ENCODE measurements at places on chromosomes 5 and 9.

- no peak for DNase-seq
These were observed 116.7 kb upstream of the LPCAT1 start for GRCh38 chr5:1640421-1640881.

DNA sequence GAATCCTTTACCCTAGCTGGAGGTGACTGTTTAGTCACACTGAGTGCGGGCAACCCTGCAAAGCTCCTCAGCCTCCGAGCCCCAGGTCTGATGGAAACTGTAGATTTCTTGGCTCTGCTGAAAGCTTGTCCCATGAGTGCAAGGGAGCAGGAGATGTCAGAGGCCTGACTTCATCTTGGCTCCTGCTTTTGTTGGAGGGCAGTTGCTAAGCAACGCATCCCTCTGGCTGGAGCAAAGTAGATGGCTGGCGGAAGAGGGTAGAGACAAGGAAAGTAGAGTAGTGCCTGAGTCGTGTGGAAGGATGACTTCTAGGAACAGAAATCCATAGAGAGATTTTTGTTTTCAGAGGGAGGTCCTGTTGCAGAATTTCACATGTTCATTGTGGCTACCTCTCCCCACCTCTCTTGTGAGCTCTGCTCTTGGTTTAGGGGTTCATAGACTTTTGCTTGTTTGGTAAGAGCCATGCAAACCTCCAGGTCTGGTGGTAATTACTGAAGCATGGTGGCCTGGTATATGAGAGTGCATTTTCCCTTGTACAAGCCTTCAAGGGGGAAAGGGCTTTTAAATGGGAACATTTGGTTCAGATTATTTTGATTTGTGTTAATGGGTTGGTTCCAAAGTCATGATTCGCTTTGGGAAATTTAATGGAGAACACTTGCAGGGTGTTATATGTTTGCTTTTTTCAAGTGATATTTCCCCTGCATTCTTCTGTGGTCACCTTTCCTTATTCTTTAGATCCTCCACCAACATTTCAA, 71.5 kb downstream of the ARHGAP26 start:
- DNase-seq = no peak

- no peak for DNase-seq
These were observed 476.8 kb upstream of the SMARCA2 start for GRCh38 chr9:1538301-1538700.

- peak; percentile 87 for DNase-seq
These were observed 62.5 kb downstream of the CYFIP2 start for GRCh38 chr5:157328277-157328912.

DNA sequence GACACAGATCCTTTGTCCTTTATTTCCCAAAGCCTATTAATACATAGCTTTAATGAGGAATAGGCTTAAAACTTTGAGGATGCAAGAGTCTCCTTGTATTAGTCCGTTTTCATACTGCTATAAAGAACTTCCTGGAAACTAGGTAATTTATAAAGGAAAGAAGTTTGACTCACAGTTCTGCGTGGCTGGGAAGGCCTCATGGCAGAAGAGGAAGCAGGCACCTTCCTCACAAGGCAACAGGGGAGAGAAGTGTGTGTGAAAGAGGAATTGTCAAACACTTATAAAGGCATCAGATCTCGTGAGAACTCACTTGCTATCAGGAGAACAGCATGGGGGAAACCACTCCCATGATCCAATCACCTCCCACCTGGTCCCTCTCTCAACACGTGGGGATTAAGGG, 5.4 kb upstream of the CLK4 start:
- DNase-seq = no peak

- no peak for DNase-seq
These were observed 780.5 kb upstream of the CDH9 start for GRCh38 chr5:27818888-27819287.

- peak; percentile 58 for DNase-seq
These were observed 121.2 kb downstream of the RAPGEF6 start for GRCh38 chr5:131513780-131514179.

DNA sequence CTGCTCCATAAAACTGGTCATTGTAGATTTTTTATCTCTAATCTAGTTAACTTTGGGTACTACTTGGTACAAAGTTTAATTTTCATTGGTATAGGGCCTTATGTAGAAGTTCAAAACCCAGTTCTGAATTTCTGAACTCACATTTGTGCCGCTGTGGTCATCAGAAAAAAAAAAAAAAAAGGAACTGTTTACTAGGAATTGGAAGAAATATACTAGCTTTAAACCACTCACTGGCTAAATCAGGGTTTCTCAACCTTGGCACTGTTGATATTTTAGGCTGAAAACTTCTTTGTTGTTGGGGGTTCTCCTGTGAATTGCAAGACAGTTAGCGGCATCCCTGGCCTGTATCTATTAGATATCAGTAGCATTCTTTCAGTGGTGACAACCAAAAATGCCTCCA, 4.1 kb upstream of the ZFYVE16 start:
- DNase-seq = no peak

DNA sequence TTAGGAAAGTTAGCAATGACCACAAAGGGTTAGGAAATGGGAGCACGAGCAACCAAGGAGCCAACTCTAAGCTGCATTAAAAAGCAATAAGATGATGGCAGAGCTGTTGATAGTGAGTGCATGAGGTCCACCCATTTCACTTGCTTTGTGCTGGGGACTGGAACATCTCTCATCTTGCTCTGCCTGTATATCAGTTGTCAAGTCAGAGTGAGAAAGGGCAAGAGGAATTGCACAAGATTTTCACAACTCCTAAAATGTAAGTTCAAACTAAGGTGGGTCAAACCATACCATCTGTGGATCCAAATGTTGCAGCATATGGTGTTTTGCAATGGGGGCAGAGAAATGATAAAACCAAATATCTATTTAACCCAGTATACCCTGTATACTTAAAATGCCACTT, 2.8 kb upstream of the ESM1 start:
- no peak for DNase-seq

DNA sequence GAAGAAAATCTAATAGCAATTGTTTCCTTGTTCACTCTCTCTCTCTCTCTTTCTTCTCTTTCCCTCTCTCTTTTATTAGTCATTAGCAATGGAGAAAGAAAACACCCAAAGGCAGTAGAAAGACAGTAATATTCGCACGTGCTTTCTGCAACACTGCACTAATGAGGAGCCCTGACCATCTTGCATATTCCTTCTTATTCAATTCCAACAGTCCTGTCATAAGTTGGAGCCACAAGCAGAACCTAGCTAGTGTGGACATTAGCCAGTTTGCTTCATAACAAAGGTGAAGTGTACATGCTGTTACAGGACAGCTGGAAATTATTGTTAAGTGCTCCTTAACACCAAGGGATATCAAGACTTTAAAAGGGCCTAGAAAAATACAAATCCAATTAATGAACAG, 63.4 kb downstream of the TRIM32 start:
- DNase-seq = no peak

- no peak for DNase-seq
These were observed 142.9 kb downstream of the TLE1 start for GRCh38 chr9:81546489-81546888.

- DNase-seq = peak; percentile 74
These were observed 4.3 kb upstream of the IFNB1 start for GRCh38 chr9:21081999-21082398.

GRCh38 chr9:116300360-116300870, 146.8 kb downstream of the PAPPA start:
- no peak for DNase-seq

DNA sequence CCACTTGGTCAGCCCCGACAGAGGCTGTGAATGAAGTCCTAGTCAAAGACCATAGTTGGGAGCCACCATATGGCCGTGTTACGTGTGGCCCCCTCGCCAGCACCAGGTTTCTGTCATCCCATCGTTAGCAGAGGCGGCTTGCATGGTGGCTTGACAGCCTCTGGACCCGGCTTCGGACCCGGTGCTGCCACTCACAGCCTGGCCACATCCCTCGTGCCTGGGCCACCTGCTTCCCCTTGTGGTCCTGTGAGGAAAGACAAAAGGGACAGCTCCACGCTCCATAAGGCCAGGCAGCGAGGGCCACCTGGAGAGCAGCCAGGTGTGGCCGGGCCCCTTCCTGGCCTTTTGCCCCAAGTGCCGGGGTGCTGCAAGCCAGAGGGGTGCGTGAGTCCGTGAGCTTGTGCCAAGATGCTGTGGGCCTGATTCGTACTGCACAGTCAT, 6.2 kb downstream of the NKD2 start:
- no peak for DNase-seq

DNA sequence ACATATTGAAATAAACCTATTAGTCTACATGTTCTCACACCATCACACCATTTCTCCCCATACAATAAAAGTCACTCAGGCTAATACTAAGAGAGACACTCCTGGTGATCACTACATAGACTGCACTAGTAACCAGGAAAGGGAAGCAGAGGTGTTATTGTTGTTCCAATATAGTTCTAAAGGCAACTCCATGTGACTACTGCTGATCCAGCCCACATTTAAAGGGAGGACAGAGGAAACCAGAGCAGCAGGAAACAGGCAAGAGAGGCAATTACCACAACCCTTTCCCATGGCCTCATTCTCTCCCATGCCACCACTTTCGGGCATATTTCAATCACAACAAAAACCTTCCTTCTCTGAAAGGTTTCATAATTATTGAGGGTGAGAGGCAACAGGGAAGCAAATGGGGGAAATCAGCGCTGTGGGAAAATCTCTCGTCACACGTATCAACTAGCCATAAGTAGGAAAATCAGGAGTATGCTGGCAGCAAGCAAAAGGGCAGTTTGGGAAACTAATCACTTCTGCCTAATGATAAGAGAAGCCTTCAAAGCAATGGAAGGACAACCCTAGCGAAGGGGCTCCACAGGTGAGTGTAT, 1.8 kb downstream of the UBAP2 start:
- DNase-seq = peak; percentile 67

GRCh38 chr5:122311961-122312590, at the start of gene SNCAIP:
SNCAIP (plus strand) TSS chr5:122312237; CDS start chr5:122391135, 78,898 bp downstream.
- no peak for DNase-seq

- no peak for DNase-seq
These were observed 249.7 kb upstream of the TMEM161B start for GRCh38 chr5:88518131-88519016.

GRCh38 chr5:86709157-86709881, 91.6 kb downstream of the COX7C start:
- DNase-seq = no peak

DNA sequence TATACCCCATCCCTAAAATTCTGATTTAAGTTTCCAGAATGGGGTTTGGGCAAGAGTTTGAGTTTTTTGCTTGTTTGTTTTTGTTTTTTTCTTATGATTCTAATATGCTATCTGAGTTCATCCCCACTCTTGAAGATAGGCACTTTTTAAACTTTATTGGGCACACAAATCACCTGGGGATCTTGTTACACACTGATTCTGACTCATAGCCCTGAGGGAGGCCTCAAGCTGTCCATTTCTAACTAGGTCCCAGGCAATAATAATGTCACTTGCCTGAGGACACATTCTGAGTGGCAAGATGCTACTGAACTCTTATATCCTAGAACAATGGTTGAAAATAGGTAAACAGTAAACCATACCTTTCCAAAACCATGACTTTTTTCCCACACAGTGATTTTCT, 22.8 kb upstream of the ABLIM3 start:
- no peak for DNase-seq

- no peak for DNase-seq
These were observed 96.1 kb upstream of the SGCD start for GRCh38 chr5:156230887-156231286.

DNA sequence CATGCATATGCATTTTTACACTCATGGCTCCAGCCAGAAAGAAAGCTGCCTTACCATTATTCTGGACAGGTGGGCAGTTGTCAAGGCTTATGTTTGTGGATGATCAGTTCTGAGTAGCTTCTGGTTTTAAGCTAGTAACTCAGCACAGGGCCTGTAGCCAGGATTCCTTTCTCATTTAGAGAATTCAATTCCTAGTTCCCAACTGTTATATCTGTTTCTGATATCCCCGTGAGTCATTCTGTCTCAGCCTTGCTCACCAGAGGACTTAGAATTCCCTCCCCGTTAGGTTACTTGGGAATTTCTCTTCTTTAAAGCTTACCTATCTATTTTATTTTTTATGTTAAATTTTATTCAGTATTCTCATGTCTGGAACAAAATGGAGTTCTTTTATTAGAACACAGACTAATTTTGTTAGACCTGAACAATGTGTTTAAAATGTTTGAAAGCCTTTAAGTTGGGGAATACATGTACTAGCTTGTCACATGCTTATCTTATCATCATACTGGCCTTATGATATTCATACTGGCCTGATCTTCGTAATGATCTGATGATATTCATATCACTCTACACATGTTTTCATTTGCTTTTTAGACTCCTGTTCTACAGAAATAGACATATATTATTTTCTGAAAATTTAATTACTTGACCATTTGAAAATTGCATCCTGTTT, 47.1 kb downstream of the CAST start:
- no peak for DNase-seq

- no peak for DNase-seq
These were observed 177.8 kb downstream of the NSG2 start for GRCh38 chr5:174223355-174223754.

DNA sequence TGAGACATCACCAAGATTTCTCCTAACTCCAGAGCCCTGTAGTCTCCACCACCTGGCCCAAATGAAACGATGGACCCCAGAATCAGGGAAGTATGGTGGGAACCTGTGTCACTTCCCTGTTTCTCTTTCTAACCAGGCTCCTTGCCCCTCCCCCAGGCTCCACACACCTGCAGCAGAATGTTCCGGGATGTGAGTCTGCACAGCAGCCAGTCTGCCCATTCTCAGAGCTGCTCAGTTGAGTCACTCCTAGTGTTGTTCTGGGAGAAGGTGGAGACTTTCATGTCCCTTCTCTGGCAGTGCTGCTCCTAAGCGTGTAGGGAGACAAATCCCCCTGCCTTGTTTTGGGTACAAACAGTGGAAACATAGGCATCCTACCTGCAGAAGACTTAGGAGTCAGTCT, 76.0 kb upstream of the XPA start:
- DNase-seq = no peak

GRCh38 chr5:134174841-134175839, 1.6 kb downstream of the SKP1 start:
- no peak for DNase-seq

DNA sequence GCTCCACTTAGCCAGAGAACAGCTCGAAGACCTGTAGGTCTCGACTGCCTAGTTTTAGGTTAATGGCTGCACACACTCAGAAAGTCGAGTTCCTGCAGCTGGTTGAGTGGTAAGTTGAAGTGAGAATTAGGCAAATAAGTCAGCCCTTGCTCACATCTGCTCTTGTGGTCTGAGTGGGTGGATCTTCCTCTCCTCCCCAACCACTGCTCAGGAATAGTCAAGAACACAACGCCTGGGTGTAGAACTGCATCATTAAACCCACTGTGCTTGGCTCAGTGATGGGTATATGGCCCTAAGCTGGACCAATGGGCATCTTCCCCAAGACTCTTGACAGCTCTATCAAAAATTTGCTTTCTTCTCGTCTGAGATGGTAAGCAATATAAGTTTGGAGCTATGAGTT, 20.9 kb upstream of the ADAM19 start:
- peak; percentile 86 for DNase-seq

- no peak for DNase-seq
These were observed 5.4 kb upstream of the NRARP start for GRCh38 chr9:137307255-137308056.

DNA sequence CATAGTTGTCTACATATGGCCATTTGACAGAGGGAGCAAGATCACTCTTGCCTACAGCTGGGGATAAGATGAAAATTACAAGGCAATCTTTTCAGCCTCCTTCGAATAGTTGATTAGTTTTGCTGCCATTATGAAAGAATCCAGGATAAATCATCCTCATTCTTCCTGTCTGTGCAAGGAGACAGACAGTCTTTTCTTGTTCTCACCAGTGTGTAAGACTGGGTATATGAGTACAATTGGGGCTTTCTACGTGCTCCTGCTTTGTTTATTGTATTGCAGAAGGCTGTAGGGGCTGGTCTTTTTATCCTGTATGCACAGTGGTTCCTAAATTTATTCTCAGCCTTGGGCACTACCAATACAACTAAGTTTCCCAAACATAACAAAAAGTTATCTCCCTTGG, 76.8 kb downstream of the SPEF2 start:
- DNase-seq = no peak

GRCh38 chr5:83034528-83035207, 42.5 kb downstream of the TMEM167A start:
- DNase-seq = no peak

Measured in activated CD4-positive, alpha-beta T cell treated with anti-CD3 and anti-CD28 coated beads, Interleukin-2, amount 10 ng/mL, durations not matched to agents 24 days and 14 days (primary cell).